Breast epithelium (tissue), 4 donors: ENCODE measurements at places on chromosomes 5 and 9.

- peak overlapping the region; percentile 4 for H3K27ac ChIP-seq
- DNase-seq, result no peak
- H3K4me3 ChIP-seq, result no peak overlapping the region
- no peaks in the 10 kb centered on the region for H3K36me3 ChIP-seq
- no peaks in the 10 kb centered on the region for H3K4me1 ChIP-seq
Measured at GRCh38 chr5:170748951-170749471, 34.5 kb upstream of the GABRP start.

- H3K36me3 ChIP-seq, result no peaks in the 10 kb centered on the region
- no peaks in the 10 kb centered on the region for H3K27me3 ChIP-seq
- no peak overlapping the region for H3K4me3 ChIP-seq
- no peaks in the 10 kb centered on the region for H3K4me1 ChIP-seq
- DNase-seq, result no peak
- H3K27ac ChIP-seq, result no peak overlapping the region
Measured at GRCh38 chr5:77390795-77391194, 101.3 kb downstream of the WDR41 start.

DNA sequence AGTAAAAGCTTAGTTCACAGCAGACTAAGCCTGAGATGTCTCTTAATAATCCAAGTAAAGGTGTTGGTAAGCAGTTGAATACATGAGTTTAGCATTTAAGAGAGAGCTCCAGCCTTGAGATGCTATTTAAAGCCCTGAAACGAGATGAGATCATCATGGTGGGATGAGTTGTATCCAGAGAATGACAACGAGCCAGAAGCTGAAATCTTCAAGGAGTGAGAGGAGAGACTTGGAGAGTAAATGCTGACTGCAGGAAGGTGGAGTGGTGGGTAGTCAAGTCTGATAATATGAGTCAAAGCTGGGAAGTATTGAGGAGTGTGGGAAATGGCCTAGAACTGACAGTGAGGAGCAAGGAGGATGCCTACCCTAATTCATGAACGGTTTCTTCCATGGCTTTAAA is 53.7 kb downstream of the PLAC8L1 start:
- DNase-seq, result no peak
- no peak overlapping the region for H3K4me3 ChIP-seq
- no peaks in the 10 kb centered on the region for H3K36me3 ChIP-seq
- H3K27ac ChIP-seq, result no peak overlapping the region
- no peaks in the 10 kb centered on the region for H3K27me3 ChIP-seq

- H3K4me1 ChIP-seq, result no peaks in the 10 kb centered on the region
- H3K27me3 ChIP-seq, result peaks cover 9% of the 10 kb centered on the region
- no peak overlapping the region for H3K27ac ChIP-seq
- no peak overlapping the region for H3K4me3 ChIP-seq
- H3K36me3 ChIP-seq, result no peaks in the 10 kb centered on the region
Measured at GRCh38 chr5:176553260-176554085, 4.3 kb downstream of the CDHR2 start.

- no peaks in the 10 kb centered on the region for H3K4me1 ChIP-seq
- no peak for DNase-seq
- H3K27me3 ChIP-seq, result no peaks in the 10 kb centered on the region
- no peaks in the 10 kb centered on the region for H3K36me3 ChIP-seq
- H3K4me3 ChIP-seq, result peak overlapping the region; percentile 68
Measured at GRCh38 chr5:88883836-88884607, 1.0 kb upstream of the MEF2C start.
